ENCODE measurements at places on chromosomes 7 and 10.
A peak's percentile ranks its signal among the peaks of the same experiment; 100 is the strongest.

DNA sequence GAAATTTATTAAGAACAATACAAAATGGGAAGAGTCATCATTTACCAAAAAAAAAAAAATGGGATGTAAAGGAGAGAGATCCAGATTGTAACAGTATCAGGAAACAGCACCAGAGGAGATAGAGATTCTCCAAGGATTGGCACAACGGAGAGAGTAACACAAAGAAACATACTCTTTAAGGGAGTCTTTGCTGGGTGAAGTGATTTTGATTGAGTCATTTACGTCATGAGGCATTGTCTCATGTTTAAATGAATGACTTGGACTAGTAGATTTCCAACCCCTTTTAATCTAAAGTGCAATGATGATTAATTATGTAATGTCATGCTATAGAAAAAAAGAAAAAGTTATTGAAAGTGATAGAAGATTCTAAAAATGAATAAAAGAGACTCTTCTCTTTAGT, 68.8 kb downstream of the ITGB8 start:
- DNase-seq, result peak; percentile 9

- DNase-seq, result no peak
Observed at GRCh38 chr10:119613741-119614140, 17.0 kb upstream of the TIAL1 start.

DNA sequence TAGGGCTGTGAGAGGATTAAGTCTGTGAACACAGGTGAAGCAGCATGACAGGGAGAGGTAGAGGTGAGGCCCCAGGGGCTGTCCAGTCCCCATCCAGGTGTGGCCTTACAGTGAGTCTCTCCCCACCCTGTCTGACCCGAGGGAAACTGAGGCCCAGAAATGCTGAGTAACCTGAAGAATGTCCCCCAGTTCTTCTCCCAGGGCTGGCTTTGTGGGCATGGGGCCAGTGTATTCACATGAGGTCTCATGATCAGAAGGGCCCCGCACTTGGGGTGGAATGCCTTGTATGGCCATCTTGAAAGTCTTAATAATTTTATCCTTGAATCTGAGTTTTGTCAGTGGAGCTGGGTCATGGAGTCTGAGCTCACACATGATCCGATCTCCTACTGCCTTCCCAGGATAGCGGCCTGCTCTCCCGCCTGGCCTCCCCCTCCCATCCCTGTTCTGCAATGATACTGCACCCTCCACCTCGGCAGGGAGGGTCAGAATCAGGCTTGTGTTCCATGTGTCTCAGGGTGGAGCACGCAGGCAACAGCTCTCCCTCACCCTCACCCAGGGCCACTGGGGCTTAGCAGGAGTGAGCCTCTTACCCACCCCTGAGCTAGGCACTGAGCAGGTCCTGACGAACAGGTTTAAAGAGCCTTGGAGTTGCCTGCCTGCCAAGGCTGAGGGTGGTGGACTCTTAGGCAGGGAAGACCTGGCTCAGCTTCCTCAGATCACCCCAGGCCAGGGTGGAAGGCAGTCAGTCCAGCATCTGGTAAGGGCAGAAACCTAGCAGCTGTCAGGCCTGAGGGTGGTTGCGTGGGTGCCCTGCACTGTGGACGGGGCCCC, 41.4 kb upstream of the NPFFR1 start:
- no peak for DNase-seq

DNA sequence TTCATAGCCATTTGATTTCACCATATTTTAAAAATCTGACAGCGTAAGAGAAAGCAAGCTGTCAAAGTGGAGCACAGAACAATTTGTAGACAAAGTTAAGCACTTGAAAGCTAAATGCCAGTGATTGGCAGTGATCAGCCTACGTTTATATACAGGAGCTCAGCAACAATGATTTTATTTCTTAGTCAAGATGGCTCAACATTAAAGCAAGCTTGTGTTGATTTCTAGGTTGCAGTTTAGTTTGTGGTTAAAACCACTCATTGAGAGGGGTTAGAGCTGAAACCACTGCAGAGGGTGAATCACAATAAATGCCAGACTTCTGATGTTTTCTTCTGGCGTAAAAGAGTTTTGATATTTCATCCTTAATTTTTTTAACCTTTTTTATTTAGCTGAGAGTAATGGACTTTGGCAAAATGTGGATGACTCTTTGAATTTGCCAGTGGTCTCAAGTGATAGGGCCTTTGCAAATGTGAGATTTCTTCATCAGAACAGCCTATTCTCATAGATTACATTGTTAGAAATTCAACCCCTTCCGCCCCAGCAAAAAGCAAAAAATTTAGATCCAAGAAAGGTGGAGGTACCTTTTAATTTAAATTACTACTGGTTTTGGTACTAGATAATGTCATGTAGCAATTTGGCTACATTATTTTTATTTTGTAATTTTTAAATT, 73.8 kb downstream of the SHOC2 start:
- no peak for DNase-seq

DNA sequence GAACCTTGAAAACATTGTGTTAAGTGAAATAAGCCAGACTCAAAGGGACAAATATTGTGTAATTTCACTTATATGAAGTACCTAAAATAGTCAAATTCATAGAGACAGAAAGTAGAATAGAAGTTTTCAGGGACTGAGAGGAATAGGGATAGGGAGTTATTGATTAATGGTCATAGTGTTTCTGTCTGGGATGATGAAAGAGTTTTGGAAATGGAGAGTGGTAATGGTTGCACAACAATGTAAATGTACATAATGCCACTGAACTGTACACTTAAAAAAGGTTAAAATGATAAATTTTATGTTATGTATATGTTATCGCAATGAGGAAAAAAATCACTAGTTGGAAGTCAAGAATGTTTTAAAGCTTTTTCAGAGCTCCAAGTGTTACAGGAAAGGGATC, 33.5 kb upstream of the IMMP2L start:
- DNase-seq, result no peak

GRCh38 chr10:55929291-55929690, 431.8 kb downstream of the ZWINT start:
- DNase-seq, result no peak

DNA sequence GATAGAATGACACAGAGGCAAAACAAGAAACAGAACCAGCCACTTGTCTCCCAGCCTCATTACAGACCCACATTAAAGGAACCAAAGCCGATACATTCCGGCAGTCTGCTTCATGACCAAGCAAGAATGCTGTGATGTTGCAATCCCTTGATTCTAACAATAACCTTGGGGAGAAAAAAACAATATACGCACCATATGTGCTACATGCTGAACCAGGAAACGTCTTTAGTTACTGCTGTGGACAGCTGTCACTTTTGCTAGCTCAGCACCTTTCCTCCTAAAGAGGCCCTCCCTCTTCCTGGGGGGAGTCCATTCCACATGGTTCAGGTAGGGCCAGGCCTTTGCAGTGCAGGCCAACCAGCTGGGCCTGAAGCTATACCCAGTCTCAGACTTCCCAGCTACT, 79.1 kb downstream of the PRTFDC1 start:
- DNase-seq, result no peak

DNA sequence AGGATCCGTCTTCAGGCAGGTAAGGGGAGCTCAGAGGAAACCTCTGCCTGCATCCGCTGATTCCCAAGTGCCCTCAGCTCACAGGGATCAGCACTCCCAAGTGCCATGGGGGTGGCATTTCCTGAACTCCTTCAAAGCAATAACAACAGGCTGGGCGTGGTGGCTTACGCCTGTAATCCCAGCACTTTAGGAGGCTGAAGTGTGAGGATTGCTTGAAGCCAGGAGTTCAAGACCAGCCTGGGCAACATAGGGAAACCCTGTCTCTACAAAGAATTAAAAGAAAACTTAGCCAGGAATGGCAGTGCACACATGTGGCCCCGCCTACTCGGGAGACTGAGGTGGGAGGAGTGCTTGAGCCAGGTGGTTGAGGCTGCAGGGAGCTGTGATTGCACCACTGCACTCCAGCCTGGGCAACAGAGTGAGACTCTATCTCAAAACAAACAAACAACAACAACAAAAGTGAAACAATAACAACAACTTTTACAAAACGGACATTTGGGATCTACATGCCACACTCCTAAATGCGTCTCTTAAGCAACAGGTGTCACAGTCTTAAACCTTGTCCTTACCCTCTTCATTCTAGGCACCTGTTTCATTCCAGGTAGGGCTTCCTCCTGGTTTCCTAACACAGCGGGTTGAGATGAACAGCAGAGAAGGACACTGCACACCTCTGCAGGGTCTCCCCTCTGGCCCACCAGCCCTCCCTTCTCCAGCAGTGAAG, 73.8 kb downstream of the PAXIP1 start:
- DNase-seq, result no peak

DNA sequence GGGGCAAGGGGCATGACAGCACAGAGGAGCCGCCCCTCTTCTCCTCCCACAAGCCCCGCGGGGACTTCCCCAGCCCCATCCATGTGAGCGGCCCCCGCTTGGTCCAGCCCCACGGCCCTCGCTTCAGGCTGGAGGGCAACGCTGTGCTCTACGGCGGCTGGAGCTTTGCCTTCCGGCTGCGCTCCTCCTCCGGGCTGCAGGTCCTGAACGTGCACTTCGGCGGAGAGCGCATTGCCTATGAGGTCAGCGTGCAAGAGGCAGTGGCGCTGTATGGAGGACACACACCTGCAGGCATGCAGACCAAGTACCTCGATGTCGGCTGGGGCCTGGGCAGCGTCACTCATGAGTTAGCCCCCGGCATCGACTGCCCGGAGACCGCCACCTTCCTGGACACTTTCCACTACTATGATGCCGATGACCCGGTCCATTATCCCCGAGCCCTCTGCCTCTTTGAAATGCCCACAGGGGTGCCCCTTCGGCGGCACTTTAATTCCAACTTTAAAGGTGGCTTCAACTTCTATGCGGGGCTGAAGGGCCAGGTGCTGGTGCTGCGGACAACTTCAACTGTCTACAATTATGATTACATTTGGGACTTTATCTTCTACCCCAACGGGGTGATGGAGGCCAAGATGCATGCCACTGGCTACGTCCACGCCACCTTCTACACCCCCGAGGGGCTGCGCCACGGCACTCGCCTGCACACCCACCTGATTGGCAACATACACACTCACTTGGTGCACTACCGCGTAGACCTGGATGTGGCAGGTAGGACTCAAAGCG, 5.1 kb downstream of the AOC1 start:
- no peak for DNase-seq

DNA sequence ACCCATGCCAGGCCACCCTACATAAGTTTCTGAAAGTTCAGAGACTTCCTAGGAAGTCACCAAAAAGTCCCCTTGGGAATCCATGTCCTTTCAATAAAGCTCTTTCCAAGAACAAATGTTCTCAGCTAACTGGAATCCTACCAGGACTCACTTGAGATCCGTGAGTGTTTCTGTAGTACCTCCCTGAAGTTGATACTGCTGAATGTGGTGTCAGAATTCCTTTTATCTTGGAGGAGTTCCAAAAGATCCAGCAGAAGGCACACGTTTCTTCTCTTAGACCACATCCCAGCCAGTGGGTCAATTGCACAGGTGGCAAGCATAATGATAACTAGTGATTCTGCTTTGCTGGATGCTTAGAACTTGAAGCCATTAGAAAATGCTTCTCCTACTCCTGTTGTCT, 689.7 kb upstream of the IGFBP3 start:
- no peak for DNase-seq

DNA sequence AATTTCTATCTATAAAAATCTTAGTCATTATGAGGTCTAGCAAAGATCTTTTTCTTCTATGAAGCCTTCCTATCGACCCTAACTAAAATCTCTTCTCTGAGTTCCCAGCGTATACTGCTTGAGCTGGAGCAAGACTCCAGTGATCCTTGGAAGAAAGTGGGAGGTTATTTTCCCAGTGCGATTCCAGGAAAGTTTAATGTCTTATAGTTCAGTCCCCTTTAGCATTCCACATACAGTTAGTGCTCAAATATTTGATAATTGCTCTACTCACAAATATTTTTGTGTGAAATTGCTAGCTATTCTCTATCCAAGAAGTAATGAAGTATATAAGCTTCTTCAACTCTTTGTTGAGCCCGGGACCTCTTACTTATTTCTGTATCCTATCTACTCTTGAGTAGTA, 47.7 kb downstream of the ZEB1 start:
- no peak for DNase-seq

DNA sequence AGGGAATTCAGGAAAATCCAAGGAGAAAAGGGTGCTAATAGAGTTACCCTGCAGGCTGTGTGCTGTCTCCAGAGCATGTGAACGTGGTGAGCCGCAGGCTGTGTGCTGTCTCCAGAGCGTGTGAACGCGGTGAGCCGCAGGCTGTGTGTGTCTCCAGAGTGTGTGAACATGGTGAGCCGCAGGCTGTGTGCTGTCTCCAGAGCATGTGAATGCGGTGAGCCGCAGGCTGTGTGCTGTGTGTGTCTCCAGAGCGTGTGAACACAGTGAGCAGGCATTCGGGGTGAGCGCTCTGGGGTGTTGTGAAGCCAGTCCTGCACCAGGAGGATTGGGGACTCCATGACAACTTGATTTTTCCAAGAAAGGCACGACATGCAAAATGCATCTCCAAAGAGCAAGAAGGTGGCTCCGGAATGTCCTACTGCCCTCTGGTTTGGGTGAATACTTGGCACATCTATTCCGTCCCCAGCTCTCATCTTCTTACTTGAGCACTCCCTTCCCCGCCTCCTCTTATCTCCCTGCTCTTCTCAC, 407.9 kb upstream of the SHH start:
- DNase-seq, result no peak

DNA sequence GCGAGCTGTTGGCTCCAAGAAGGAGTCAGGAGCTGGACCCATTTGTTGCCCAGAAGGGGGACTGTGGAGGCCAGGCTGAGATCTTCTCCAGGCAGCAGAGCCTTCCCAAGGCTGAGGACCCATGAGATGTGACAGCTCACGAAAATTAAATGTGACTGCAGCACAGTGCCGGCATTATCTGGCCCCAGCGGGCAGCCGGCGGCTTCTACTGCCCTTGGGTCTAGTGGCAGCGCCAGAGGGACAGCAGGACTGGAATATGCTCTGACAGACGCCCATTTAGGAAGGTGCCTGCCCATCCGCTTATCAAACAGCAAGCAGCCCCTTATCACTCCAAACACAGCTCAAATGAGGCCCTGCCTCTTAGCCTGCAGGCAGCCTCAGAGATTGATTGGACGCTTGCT, 122.9 kb upstream of the LYZL2 start:
- no peak for DNase-seq

GRCh38 chr10:5468262-5469106, 30.9 kb downstream of the CALML5 start:
- DNase-seq, result no peak

DNA sequence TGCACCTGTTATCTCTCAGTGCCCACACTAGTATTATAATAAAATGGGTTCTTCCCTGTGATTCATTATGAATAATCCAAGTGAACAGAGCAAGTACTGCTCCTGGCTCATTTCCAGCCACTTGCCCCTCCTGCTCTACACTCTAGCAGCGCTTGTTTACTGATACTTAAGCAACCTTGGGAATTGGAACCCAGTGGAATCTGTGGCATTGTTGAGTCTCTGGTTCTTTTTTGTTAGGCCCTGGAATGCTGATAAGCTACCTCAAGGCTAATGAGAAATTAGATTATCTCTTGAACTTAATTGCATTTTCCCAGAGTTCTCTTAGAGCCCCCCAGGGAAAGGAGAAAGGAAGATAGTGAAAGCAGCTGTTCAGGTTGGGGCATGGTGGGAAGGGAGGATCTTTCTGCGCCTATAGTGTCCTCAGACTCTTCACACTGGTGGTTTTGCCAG, 34.0 kb downstream of the PRKAR2B start:
- no peak for DNase-seq

- DNase-seq, result no peak
Observed at GRCh38 chr7:105806592-105807447, 69.6 kb downstream of the ATXN7L1 start.

- DNase-seq, result no peak
Observed at GRCh38 chr7:99381664-99382075, 7.1 kb downstream of the ARPC1B start.
